Tibial nerve (tissue), 4 donors: ENCODE measurements at places on chromosomes 4 and X.
A peak's percentile ranks its signal among the peaks of the same experiment; 100 is the strongest.

DNA sequence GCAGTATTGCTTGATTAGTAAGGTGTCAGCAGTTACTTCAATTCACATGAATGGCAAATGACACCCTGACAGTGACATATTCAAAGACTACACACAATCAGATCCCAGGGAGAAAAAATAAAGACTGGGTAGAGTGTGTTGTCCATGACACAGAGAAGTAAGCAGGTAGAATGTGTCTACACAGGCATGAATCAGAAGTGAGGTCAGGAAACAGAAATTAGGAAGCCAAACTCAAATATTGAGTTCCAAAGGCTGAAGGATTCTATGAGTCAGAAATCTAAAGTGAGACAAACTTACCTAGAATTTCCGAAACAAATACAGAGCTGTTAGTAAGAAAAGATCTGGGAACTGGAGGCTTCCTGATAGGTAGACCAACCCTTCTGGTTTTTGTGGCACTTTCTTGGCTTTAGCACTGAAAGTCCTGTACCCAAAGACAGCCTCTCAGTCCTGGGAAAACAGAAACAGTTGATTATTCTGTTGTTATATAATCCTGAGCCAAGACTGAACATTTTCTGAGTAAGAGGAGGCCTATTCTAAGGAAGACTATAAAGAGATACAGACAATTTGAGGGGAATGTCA lies 24.3 kb upstream of the GLRA2 start:
- no peak for DNase-seq

DNA sequence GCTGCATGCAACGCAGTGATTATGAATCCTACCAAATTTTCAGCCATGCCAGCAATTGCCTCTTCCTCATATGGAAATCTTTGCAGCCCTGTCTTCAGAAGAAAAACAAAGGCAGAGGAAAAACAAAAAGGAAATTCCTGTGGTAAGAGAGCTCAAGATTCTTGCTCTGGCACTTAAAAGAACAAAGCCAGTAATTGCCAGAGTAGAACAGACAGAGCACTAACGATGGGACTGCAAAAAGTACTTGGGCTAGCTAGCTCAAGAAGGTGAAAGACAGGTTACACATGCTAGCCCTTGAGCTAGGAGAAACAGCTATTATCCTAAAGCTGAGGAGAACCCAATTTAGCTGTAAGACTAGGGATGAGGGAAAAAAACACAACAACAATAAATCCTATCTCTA lies 582.3 kb downstream of the KCNIP4 start:
- DNase-seq = no peak

DNA sequence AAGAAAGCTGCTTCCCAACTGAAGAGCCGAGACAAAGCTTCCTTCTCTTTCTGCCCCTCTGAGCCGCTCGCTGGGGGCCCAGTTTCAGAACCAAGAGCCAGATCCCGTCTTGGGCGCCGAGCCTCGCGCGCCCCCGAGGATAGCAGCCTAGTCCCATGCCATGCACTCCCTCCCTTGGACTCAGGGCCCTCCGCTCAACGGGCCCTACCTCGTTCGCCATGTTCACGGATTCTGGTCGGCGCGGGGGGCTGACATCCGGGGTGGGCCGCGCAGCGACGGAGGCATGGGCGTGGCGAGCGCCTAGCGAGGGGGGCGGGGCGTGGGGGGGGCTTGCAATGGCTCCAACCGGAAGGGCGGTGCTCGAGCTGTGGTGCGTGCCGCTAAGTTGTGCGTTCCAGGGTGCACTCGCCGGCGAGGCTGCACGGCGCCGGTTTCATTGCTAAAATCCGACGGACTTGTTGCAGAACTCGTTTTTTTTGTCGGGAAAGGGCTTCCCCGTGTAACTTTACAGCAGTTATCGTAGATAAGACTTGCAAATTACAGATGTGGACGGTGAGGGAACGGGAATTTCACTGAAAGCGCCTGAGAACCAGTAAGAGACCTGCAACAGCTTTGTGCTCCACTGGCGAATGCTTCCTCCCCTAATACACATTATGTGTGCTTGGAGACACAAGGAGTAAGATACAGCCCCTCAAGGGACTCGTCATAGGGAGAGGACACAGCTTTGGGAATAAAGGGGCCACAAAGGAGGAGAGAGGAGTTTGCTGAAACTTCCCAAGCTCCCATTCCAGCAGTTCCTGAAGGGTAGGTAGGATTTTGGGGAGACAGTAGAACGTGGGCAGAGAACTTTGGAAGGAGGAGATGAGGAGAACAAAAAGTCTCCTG lies at the start of gene ADH5:
Gene ADH5 (minus strand): TSS at position 308 of the 885 bp plus-strand sequence. CDS start 88 bp downstream, at position 220.
- peak; percentile 86 for DNase-seq

GRCh38 chrX:112654871-112655270 lies 24.9 kb downstream of the LHFPL1 start:
- DNase-seq = no peak
